C1 segment of cervical spinal cord (tissue), 14 donors: ENCODE measurements at places on chromosomes 16 and 17.

DNA sequence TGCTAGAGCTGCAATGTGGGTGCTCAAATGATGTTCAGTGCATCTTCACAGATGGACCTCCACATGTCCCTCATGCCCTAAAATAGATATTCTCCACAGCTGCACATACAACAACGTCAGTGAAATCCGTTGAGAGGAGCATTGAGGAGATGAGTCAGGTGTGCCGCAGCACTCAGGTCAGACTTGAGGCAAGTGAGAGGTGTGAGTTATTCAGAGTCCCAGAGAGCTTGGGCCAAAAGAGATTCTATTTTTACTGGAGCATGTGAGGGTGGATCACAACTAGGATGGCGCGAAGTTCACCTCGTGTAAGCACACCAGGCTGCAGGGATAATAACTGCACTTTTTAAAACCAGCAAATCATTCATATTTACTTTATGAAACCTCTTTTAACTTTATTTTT, 645.3 kb downstream of the MAF start:
- DNase-seq = no peak

- DNase-seq = no peak
These were observed 11.4 kb downstream of the SPNS2 start for GRCh38 chr17:4509923-4510617.

GRCh38 chr16:70789595-70790447, 11.1 kb downstream of the VAC14 start:
- DNase-seq = no peak

DNA sequence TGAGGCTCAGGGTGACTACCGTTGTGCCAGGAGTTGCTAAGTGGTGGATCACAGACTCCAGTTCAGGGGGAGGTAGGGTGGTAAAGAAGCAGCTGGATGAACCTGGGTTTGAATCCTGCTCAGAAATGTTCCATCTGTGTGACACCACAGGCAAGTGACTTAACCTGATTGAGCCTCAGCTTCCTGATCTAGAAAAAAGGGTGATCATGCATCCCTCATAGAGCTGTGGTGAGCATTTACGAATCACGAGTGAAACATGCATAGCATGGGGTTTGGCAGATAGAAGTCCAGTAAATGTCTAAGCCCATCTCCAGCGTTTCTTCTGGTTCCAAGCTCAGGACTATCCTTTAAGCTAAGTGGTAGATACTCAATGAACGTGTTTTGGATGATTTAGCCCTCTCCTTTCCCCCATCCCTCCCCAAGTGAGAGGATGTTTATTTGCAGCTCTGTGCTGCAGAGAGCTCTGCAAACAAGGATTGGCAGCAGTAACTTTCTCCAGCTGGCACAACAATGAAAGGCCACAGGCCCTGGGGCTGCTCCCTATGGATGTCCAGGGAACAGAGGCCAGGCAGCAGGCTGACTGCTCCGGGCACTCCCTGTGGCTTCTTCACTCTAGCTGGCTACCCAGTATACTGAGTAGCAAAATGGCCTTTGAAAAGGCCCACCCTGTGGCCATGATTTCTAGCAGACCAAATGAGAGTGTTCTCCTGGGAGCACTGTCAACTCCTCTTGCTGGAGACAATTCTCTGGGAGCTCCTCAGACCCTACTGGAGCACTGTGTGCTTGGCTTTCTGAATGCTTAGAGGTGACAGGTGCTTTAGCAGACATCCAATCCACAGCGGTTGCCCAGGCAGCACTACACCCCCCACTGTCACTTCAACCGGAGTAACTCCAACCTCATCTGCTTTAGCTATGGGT, 21.3 kb downstream of the CA4 start:
- peak; percentile 46 for DNase-seq

GRCh38 chr17:9729735-9730420, 61.5 kb downstream of the DHRS7C start:
- DNase-seq = no peak

- DNase-seq = no peak
These were observed 7.0 kb upstream of the NAGLU start for GRCh38 chr17:42529061-42529460.
